ENCODE measurements at places on chromosomes 2 and 18. TPM values are rescaled to one million over a fixed set of nuclear protein-coding genes. Genes with fewer than 3 reads are reported as not detected.

SNORC gene
- 1.7 TPM for total RNA-seq

PROC gene
- not detected for total RNA-seq

TGIF1 gene
- 14.5 TPM for total RNA-seq

STPG4 gene
- total RNA-seq: 0.34 TPM

TBR1 gene
- not detected for total RNA-seq
